ENCODE measurements at places on chromosomes 1 and 21. TPM values are rescaled to one million over a fixed set of nuclear protein-coding genes. Genes with fewer than 3 reads are reported as not detected.

Gene FMOD
- total RNA-seq, result not detected

Gene RGS18
- 0.32 TPM for total RNA-seq

Gene LHX8
- not detected for total RNA-seq

Gene PGBD5
- total RNA-seq, result not detected

Gene ZNF326
- 25.6 TPM for total RNA-seq

Gene TFAP2E
- 0.73 TPM for total RNA-seq

Gene IQCC
- 4.3 TPM for total RNA-seq

Gene RNU1-1
- 2,343 TPM for total RNA-seq

Gene CCDC17
- 3.2 TPM for total RNA-seq

Gene TRIM63
- not detected for total RNA-seq

Gene OR10J1
- total RNA-seq, result not detected

Gene SH3D21
- total RNA-seq, result 6.7 TPM

Gene PTGFR
- not detected for total RNA-seq

Gene FCMR
- 77.6 TPM for total RNA-seq

Gene ETNK2
- total RNA-seq, result 0.16 TPM

Gene SPRR2F
- total RNA-seq, result not detected

Gene C1orf94
- not detected for total RNA-seq

Gene C1orf115
- total RNA-seq, result 0.34 TPM

Gene ENAH
- total RNA-seq, result 0.07 TPM

Gene DIO1
- not detected for total RNA-seq

Gene CHIA
- not detected for total RNA-seq

Gene RPRD2
- 33.2 TPM for total RNA-seq

Gene KRTAP12-2
- total RNA-seq, result not detected

Gene C1orf226
- not detected for total RNA-seq

Gene KCNT2
- not detected for total RNA-seq

Gene TIE1
- total RNA-seq, result 0.14 TPM

Gene UBL4B
- not detected for total RNA-seq

Gene PPOX
- total RNA-seq, result 29.6 TPM

Gene SMIM11
- 16.3 TPM for total RNA-seq

Gene OVAAL
- not detected for total RNA-seq

Gene CHI3L2
- 9.1 TPM for total RNA-seq

Gene HEYL
- 0.14 TPM for total RNA-seq

Gene ERG
- total RNA-seq, result not detected

Gene TRAF3IP3
- 452 TPM for total RNA-seq

Gene CHAF1B
- total RNA-seq, result 31.5 TPM

Gene TCEANC2
- 10.7 TPM for total RNA-seq

Gene SUSD4
- 1.7 TPM for total RNA-seq

Gene EXTL1
- total RNA-seq, result not detected

Measured in T-helper 2 cell treated with Interferon-gamma antibody and Interleukin-4, amounts not matched to agents 100 ng/mL and 5 ng/mL, for 36 hours (primary cell).